Activated CD8-positive, alpha-beta T cell treated with anti-CD3 and anti-CD28 coated beads, Interleukin-2, amount 10 ng/mL, durations not matched to agents 7 days and 5 days (primary cell): ENCODE measurements at places on chromosomes 6 and 20. TPM values are rescaled to one million over a fixed set of nuclear protein-coding genes. Genes with fewer than 3 reads are reported as not detected.

Gene SRSF3
- total RNA-seq: 482 TPM

- no peaks in the 10 kb centered on the region for H3K36me3 ChIP-seq
- peaks cover 10% of the 10 kb centered on the region for H3K27me3 ChIP-seq
- H3K4me3 ChIP-seq: peak overlapping the region; percentile 73
- H3K27ac ChIP-seq: no peak overlapping the region
Observed at GRCh38 chr6:30885999-30886896, 1.9 kb downstream of the DDR1 start.

DNA sequence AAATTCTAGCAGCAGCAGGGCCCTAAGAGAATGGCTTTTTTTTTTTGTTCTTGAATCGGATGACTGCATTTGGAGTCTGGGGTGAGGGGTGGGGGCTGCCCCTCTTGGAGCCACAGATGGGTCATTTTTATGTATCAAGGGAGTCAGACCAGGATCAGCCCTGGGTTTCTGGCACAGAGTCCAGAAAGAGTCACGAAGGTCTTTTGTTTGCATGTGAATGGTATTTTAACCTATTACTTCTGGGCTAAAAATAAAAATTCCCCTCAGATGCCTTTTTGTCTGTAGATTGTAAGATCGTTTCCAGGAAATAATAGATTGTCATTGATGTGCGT lies 72.5 kb downstream of the PHACTR3 start:
- H3K4me1 ChIP-seq: no peaks in the 10 kb centered on the region
- H3K27ac ChIP-seq: no peak overlapping the region
- peaks cover 3% of the 10 kb centered on the region for H3K27me3 ChIP-seq
- H3K4me3 ChIP-seq: no peak overlapping the region
- no peaks in the 10 kb centered on the region for H3K36me3 ChIP-seq

DNA sequence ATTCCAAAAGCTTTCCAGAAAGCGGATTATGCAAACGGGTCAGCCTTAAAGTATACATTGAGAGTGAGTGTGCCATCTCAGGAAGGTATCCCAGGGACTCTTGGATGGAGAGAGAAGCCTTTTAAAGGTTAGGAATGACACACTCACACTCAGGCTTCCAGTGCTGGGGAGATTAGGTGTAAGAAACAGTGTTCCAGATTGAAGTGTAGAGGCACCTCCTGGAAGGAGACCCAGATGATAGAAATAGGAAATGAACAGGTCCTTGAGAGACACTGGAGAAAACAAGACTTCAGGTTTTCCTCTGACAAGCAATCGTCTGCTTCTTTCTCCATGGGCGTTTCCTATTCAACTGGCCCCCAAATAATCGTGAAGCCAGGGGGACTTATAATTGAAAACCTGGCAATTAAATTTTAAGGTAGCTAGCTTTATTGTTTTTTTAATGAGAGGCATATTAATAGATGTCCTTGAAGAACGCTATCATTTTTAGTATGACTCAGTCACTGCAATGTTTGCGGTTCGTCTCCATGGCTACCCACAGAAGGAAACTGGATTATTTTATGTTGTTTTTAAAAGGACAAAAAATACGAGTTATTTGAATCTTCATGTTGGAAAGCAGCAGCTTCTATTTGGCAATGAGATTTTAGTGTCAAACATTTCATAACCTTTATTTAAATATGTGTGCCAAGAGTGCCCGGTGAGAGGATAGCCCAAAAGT lies 85.3 kb downstream of the TRMT6 start:
- no peaks in the 10 kb centered on the region for H3K36me3 ChIP-seq
- peaks cover 15% of the 10 kb centered on the region for H3K4me1 ChIP-seq
- H3K27ac ChIP-seq: no peak overlapping the region
- DNase-seq: no peak
- no peaks in the 10 kb centered on the region for H3K27me3 ChIP-seq

DNA sequence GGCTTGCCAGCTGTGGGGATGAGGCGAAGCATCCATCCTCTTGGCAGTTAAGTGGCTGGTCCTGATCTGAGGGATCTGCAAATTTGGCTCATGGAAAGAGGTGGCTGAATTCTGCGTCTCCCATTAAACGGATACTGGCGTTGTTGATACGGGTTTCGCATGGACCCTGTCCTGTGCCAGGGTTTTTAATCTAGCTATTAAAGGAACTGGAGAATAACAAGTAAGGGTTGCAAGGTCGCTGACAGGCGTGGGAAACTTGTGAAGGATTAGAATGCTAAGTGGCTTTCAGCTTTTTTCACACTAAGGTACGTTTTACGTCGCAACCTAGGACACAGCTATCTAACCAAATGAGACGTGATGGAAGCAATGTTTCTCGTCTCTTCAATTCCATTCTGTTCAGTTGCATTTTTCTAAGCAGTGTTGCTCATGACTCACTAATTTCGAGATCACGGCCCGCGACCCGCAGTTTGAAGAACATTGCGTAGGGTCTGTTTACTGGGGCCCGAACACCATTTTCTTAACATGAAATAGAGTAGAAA lies 852 bp downstream of the GMNN start:
- H3K27me3 ChIP-seq: no peaks in the 10 kb centered on the region
- no peak for DNase-seq
- H3K36me3 ChIP-seq: peaks cover 44% of the 10 kb centered on the region
- H3K27ac ChIP-seq: peak overlapping the region; percentile 100

GRCh38 chr6:12608874-12609273 lies 107.7 kb upstream of the PHACTR1 start:
- peaks cover 6% of the 10 kb centered on the region for H3K27me3 ChIP-seq
- no peaks in the 10 kb centered on the region for H3K4me1 ChIP-seq
- DNase-seq: no peak
- no peak overlapping the region for H3K4me3 ChIP-seq
- no peaks in the 10 kb centered on the region for H3K36me3 ChIP-seq

GRCh38 chr20:16942756-16943155 lies 194.6 kb downstream of the OTOR start:
- H3K27me3 ChIP-seq: no peaks in the 10 kb centered on the region
- DNase-seq: no peak
- no peak overlapping the region for H3K27ac ChIP-seq
- no peaks in the 10 kb centered on the region for H3K4me1 ChIP-seq
- no peak overlapping the region for H3K4me3 ChIP-seq

DNA sequence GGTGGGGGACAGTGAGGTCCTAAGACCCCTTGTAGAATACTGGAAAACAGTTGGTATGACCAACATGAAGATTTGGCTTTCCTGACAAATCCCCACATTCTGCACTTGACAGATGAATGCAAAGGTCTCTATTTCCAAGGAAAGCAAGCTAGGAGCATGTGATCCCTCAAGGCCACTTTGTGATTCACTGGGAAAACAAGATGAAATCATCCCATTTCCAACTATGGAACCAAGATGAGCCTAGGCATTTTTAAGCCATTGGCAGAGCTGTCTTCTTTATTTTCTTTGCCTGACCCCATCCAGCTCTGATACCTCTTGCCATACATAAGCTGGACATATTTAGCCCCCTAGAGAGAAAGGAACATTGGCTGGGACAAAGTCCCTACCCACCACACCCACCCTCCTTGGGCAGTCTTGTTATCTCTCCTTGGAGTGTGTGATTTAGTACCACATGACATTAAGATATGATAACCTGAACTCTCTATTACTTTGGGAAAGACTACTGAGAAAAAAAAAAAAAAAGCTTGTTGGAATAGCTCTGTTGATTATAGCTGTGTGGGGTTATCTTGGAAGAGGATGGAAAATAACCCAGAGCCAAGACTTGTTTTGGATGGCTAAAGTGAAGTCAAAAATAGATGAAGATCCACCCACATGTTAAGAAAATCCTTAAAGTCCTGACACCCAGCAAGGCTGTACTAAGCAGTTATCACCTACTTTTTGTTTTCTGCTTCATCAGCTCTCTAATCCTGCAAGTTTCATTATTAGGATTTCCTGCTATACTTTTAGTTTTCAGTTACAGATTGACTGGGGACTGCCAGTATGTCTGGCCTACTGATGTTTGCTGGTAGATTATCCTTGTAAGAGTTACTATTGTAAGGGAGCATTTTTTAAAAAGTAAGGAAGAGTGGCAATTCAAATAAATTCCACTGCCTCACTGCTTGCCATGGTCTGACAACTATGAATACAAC lies 90.1 kb upstream of the PREP start:
- no peak overlapping the region for H3K4me3 ChIP-seq
- peak overlapping the region; percentile 11 for H3K27ac ChIP-seq
- no peak for DNase-seq
- no peaks in the 10 kb centered on the region for H3K36me3 ChIP-seq

DNA sequence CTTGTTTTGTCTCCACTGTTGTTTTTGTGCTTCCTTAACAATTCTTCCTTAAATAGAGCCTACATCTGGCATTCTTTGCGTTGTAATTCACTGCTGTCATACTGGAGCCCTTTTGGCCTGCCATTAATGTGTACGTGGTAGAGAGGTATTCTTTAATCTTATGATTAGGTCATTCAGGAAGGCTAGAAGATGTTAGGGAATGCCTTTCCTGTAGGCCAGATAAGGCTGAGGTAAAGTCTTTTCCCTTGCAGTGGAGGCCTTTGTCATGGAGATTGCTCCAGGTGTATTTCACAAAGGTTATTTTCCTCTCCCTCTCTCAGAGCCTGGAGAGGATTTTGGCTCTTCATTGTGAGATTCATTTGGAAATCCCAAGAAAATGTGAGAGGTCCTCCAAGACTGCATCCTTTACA lies 146.9 kb downstream of the FUT9 start:
- no peak for DNase-seq
- no peak overlapping the region for H3K4me3 ChIP-seq
- H3K4me1 ChIP-seq: no peaks in the 10 kb centered on the region

DNA sequence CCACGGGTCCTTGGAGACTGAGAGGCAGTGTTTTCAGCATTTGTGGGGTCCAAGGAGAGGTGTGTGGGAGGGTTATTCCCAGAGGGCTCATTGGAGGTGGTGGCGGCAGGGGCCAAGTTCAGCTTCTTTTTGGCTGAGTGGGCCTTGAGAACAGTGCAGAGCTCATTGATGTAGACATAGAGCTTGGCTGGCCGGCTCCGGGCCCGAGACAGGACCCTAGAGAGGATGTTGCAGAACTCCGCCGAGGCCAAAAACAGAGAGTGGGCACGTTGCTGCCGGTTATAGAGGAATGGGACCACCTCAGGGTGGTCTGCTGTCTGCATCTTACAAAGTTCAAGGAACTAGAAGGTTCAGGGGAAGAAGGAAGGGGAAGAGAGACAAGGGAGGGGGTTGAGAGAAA lies 3.7 kb upstream of the ZBTB22 start:
- H3K27me3 ChIP-seq: no peaks in the 10 kb centered on the region
- DNase-seq: no peak
- peaks cover 57% of the 10 kb centered on the region for H3K36me3 ChIP-seq
- H3K4me1 ChIP-seq: peaks cover 69% of the 10 kb centered on the region
- H3K27ac ChIP-seq: peak overlapping the region; percentile 100
- peak overlapping the region; percentile 94 for H3K4me3 ChIP-seq

DNA sequence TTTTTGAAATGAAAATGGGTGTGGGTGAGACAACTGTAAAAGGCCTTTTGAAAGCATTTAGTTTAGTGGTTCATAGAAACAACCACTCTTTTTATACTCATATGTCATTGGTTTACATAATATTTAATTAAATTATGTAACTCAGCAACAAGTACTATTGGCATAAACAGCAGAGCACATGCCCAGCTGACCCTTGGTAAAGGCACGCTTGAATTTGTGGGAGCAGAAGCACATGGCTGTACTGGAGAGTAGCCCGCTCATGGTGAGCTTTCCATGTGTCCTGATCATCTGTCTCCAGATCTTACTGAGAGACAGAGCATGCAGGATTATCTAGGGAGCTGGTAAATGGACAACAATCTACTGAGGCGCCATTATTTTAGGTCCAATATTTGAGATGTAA lies 17.1 kb upstream of the KLHL31 start:
- H3K4me1 ChIP-seq: no peaks in the 10 kb centered on the region
- H3K36me3 ChIP-seq: no peaks in the 10 kb centered on the region
- no peak overlapping the region for H3K4me3 ChIP-seq
- peaks cover 9% of the 10 kb centered on the region for H3K27me3 ChIP-seq
- no peak overlapping the region for H3K27ac ChIP-seq

DNA sequence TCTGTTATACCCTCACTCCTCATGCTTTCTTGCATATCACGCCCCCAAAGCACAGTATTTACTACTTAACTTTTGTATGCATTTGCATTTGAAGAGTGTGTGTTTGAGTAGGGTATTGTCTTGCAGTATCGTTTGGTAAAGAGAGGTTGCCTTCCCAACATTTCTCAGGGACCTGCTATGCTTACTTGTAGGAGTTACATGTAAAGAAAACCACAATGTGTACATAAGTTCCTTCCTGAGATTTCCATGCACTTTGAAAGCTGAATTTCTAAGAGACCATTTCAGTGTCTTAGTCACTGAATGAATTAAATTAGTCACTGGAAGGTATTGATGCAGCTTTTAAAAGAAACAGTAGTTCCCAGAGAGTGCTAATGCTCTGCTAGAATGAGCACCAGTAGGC lies 159.3 kb upstream of the LAMA2 start:
- H3K36me3 ChIP-seq: no peaks in the 10 kb centered on the region
- H3K4me1 ChIP-seq: no peaks in the 10 kb centered on the region
- no peak overlapping the region for H3K4me3 ChIP-seq
- H3K27me3 ChIP-seq: peaks cover 18% of the 10 kb centered on the region

GRCh38 chr6:129281168-129281796 lies 398.3 kb downstream of the LAMA2 start:
- peaks cover 4% of the 10 kb centered on the region for H3K27me3 ChIP-seq
- no peak overlapping the region for H3K27ac ChIP-seq
- no peaks in the 10 kb centered on the region for H3K36me3 ChIP-seq
- no peak overlapping the region for H3K4me3 ChIP-seq
- no peak for DNase-seq

DNA sequence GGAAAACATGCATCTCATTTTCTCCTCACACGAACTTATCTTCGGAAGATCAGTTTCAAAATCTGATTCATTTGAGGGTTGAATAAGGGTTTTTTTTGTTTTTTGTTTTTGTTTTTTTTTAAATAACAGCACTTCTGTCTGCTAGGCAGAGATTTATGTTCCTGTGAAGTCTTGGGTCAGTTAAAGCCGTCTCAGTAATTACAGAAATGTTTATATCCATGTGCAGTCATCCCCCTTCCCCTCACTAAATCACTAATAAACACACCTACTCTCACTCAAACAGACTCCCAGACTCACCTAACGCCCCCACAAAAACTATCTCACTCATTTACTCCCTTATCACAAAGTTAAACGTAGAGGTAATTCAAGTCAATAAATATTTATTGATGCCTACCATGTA lies 214.2 kb upstream of the SUPT3H start:
- H3K36me3 ChIP-seq: no peaks in the 10 kb centered on the region
- peaks cover 1% of the 10 kb centered on the region for H3K27me3 ChIP-seq
- H3K4me1 ChIP-seq: peaks cover 56% of the 10 kb centered on the region
- no peak overlapping the region for H3K4me3 ChIP-seq
- H3K27ac ChIP-seq: no peak overlapping the region

DNA sequence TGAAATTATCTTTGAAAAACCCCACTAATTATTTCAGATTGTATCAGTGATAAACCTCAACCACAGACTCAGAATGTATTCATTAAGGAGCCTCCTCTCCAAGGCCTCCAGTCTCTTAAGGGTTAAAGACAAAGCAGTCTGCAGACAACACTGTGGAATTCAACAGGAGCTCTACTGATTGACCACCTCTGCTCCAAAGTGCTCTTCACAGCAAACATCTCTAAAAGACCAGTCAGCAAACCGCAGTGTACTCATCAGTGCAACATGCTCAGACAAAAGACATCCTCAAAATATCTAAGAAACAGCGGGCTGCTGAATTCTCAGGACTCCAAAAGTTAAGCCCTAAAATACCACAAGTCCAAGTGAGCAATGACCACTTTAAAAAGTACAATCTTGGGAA lies 42.0 kb downstream of the UQCC1 start:
- H3K4me1 ChIP-seq: peaks cover 6% of the 10 kb centered on the region
- no peak overlapping the region for H3K27ac ChIP-seq
- no peak for DNase-seq
- peaks cover 16% of the 10 kb centered on the region for H3K36me3 ChIP-seq
- H3K4me3 ChIP-seq: no peak overlapping the region

GRCh38 chr20:41347523-41348429 lies 7.2 kb downstream of the LPIN3 start:
- H3K27ac ChIP-seq: no peak overlapping the region
- H3K27me3 ChIP-seq: no peaks in the 10 kb centered on the region
- no peaks in the 10 kb centered on the region for H3K36me3 ChIP-seq
- DNase-seq: no peak
- H3K4me1 ChIP-seq: no peaks in the 10 kb centered on the region
